ENCODE measurements at places on chromosomes 1 and 21.

- DNase-seq, result no peak
These were observed 18.6 kb downstream of the EXOC8 start for GRCh38 chr1:231319080-231319479.

DNA sequence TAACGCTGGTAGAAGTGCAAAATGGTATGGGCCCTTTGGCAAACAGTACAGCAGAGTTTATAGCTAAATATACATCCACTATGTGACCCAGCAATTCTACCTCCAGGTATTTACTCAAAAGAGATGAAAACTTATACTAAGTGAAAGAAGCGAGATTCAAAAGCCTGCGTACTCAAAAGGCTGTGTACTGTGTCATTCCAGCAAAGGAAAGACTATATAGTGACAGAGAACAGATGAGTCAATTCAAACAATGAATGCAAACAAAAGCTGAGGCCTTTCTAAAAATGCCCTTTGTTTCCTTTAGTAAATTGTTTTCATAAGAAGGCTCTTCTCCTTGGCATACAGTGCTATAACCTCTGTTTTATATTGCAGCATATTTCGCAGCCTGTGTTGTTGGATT, 268.8 kb upstream of the CSF3R start:
- no peak for DNase-seq

GRCh38 chr1:215264649-215265048, 182.1 kb downstream of the KCNK2 start:
- DNase-seq, result no peak

GRCh38 chr1:11563560-11564069, 84.7 kb downstream of the DISP3 start:
- DNase-seq, result no peak

GRCh38 chr21:46159390-46159789, 4.0 kb upstream of the FTCD start:
- DNase-seq, result no peak

DNA sequence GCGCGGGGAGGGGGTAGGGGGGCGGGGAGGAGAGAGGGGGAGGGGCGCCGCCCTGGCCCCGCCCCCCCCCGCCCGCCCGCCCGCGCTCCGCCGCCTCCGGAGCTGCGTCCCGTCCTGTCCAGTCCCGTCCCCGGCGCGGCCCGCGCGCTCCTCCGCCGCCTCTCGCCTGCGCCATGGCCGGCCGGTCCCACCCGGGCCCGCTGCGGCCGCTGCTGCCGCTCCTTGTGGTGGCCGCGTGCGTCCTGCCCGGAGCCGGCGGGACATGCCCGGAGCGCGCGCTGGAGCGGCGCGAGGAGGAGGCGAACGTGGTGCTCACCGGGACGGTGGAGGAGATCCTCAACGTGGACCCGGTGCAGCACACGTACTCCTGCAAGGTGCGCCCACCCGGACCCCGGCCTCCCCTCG, at the start of gene AGRN:
TSS of gene AGRN (plus strand) at position 121 of the 405 bp plus-strand sequence. CDS start at position 174, 53 bp downstream.
- DNase-seq, result no peak

DNA sequence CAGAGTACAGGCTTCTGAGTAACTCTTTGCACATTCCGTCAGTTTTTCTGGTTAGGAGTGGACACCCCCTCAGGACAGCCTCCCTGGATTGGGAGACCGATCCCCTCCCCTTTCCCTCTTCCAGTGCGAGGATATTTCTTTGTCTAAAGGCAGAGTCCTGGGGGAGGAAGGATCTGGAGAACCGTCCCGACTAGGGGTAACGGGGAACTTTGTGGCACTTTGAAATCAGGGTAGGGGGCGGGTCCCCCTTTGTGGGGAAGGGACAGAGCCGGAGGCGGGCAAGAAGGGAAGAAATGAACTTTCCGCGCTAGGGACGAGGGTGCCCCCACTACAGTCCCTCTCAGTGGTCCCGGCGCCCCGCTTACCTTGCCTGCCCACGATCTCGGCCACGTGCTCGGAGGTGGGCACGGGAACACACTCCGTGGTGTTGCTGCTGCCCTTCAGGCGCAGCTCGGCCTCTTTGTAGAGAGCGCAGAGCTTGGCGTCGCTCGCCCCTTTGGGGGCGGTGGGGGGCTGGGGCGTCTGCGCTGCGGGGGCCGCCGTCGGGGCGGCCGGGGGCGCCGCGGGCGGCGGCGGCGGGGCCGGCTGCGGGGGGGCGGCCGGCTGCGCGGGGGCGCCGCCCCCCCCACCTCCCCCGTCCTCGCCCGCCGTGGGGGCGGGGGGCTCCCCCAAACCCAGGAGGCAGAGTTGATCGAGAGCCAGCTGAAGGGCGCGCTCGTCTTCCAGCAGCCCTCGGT, 917 bp downstream of the MEX3A start:
- DNase-seq, result no peak

GRCh38 chr21:35829067-35829466, 231.3 kb downstream of the SETD4 start:
- no peak for DNase-seq

DNA sequence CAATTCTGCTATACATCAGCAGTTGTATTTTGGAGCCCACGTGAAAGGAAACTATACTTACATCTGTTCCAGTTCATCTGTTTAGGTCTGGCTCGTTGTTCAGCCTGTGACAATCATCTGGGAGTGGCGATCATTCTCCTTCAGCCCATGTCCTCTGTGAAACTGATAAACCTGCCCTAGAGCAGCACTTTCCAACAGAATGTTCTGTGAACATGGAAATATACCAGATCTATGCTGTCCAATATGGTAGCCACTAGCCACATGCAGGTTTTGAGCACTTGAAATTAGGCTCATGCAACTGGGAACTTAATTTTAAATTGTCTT, 24.5 kb upstream of the COQ8A start:
- DNase-seq, result no peak

- DNase-seq, result no peak
These were observed 1.2 kb upstream of the TPRG1L start for GRCh38 chr1:3623441-3624199.

GRCh38 chr1:178168536-178168935, 74.6 kb downstream of the RASAL2 start:
- no peak for DNase-seq

- no peak for DNase-seq
These were observed 40.8 kb downstream of the CDCP2 start for GRCh38 chr1:54112027-54112426.

- no peak for DNase-seq
These were observed 114.6 kb upstream of the KCNJ15 start for GRCh38 chr21:38142224-38142623.

DNA sequence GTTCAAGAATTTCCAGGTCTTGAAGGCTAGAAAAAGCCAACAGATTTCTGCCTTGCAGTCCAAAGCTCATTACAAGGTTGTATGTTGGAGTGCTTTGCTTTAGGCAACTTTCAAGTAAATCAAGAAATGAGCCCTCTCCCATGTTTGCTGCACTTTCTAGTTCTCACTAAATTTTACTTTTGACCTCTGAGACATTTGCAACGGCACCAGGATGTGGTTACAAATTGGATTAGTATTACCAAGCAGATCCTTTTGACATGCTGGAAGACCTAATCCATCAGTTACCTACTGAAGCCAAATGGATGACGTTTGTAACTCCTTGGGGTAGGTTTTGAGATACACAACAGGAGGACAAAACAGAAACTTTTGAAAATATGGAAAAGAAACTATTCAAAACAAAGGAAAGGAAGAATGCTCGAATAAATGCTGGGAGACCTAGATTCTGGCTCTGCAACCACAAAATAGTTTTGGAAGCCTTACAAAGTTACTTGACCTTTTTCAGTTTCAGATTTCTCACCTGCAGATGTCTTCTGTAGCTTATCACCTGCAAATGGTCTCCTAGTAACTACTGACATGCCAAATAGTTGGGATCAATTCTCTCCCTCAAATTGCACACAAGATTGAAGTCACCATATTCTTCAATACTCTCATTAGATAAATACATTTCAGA, 251.7 kb upstream of the ADGRL2 start:
- DNase-seq, result no peak

DNA sequence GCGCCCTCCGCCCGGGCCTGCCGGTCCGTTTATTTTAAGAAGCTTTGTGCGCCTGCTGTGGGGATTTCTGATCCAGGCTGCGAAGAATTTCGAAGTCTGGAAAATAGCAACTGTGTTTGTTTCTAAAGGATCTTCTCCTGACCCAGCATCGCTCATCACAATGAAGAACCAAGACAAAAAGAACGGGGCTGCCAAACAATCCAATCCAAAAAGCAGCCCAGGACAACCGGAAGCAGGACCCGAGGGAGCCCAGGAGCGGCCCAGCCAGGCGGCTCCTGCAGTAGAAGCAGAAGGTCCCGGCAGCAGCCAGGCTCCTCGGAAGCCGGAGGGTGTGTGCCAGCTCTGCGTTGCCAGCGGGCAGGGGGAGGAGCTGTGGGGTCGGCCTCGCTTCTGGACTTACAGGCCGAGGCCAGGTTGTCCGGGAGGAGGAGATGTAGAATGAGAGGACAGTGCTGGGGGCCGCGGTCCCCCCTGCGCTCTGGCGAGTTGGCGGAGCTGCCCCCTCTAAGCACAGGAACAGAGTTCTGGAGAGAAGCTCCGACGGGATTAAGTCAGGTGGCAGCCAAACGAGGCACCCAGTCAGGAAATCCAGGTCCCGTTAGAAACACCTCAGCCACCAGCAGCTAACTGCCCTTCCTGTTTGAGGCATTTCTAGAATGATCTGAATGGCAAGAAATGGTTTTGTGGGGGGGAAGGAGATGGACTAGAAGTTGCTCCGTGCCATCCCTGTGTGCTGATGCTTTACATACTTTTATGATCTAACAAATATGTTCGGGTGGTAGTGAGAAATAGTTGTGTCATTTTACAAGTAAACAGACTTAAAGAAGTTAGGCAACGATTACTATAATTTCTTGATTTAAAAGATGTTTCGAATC, 948 bp downstream of the TXLNA start:
- DNase-seq, result peak; percentile 71

- DNase-seq, result no peak
These were observed 202.9 kb downstream of the MATN1 start for GRCh38 chr1:30520476-30520875.

GRCh38 chr1:214912127-214912526, 170.4 kb upstream of the KCNK2 start:
- no peak for DNase-seq

DNA sequence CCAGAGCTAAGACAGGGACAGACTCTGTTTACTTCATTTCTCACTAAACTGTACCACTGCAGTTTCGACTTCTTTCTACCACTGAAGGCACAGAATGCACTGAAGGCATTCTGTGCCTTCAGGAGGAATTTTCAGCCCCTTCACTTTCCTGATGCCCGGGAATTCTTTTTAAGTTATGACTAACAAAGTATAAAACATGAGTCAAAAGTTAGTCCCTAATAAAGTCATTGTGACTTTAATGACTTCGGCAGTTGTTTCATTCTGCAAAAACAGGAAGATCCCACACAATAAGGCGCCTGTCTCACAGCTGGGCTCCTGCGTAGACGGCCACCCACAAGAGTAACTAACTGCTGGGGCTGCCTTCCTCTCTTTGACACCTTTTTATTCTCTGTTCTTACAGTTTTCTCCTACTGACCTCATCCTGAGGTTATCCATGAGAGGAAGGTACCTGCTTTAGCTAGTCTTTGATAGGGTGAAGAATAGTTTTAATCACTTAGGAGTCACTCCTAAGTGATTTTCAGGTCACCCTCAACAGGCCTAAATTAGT, 183.9 kb upstream of the SGIP1 start:
- DNase-seq, result peak; percentile 72

DNA sequence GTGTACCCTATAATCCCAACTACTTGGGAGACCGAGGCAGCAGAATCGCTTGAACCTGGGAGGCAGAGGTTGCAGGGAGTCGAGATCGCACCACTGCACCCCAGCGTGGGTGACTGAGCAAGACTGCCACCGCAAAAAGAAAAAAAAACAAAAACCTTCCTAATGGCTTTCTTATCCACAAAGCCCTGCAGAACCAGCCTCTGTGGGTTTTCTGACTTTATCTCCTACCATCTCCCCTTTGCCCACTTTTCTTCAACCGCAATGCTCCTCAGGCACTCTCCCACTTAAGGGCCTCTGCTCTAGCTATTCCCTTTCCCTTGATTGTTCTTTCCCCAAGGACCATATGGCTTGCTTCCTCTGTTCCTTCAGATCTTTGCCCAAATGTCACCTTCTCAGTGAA, 67.9 kb upstream of the PUM1 start:
- DNase-seq, result no peak

DNA sequence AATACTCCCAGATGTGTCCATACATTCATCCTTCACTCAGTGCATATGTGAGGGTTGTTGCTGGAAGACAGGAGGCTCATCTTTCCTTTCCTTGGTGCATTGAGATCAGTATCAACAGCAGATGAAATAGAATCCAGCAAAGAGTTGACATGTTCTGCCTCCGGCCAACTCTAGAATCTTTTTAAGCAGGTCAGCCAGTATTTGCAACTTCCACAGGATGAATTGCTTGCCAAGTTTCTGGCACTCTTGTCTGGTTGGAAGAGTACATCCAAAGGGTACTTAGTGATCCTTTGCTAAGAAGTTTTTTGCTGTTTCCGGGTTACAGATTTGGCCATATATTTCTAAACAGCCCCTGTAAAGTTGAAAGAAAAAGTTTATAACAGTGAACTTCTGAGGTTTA, 21.1 kb downstream of the SYNC start:
- no peak for DNase-seq

DNA sequence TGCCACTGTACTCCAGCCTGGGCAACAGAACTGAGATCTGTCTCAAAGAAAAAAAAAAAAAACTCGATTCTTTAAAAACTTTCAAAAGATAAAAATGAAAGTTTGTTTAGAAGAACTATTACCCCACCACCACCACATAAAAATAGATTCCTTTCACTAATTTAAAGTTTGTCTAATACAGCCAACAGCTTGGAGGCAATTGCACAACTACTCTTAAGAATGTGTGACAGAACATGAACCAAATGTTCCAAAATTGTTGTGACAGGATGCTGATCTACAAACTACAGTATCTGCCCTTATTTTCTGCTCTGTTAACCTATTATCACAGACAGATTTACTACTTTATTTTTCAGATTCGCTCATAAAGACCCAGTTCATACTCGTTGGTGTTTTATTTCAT, 5.5 kb upstream of the TGFBR3 start:
- DNase-seq, result no peak

GRCh38 chr21:16176570-16176969, 446.8 kb downstream of the USP25 start:
- no peak for DNase-seq

DNA sequence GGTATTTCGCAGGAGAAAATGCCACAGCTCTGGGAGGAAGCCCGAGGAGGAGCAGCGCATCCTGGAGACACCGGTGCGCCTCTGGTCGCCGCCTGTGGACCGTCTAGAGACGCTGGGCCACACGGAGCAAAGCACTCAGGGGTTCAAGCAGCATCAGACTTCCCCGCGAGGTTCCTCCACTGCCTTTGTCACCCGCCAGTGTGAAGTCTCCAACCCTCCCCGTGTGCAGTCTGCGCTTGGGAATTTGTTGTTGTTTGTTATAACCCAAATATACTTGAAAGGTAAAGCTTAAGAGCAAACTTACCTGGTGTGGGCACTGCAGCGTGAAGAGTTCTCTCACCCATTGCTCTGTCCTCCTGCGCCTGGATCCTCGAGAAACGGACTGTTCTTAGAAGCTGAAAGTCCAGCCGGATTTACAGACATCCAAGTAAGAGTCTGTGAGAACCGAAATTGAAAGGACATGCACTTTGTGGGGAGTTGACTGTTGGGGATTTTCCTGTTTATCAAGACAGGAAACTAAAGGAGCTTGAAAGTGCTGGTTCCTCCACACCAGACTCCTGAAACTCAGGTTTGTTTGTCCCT, at the start of gene GBP4:
TSS of gene GBP4 (minus strand) at position 452 of the 582 bp plus-strand sequence. CDS start at position 344, 108 bp downstream.
- peak; percentile 64 for DNase-seq

Data from sciatic nerve (tissue), 2 donors.